Retina (tissue), 1 donor: ENCODE measurements at places on chromosomes 7 and 10.

GRCh38 chr7:22784346-22784745 lies 38.3 kb downstream of the TOMM7 start:
- DNase-seq, result no peak

DNA sequence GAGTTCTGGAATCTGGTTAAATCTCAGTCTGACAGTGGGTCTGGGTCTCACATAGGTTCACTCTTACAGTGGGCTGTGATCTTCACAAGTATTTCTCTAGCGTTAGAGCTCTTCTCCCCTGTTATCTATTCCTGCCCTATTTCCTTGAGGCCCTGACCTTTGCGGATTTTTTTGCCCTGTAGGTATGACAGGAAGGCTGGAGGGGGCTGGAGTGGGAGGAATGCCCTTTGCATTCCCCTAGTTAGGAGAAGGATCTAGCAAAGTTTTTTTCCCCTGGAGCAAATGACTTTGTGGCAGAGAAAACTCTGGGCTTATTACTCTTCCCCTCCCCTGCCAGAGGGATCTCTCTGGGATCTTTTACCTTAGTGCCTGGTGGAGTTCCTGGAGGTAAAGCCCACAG lies 49.2 kb downstream of the GALNT11 start:
- no peak for DNase-seq

DNA sequence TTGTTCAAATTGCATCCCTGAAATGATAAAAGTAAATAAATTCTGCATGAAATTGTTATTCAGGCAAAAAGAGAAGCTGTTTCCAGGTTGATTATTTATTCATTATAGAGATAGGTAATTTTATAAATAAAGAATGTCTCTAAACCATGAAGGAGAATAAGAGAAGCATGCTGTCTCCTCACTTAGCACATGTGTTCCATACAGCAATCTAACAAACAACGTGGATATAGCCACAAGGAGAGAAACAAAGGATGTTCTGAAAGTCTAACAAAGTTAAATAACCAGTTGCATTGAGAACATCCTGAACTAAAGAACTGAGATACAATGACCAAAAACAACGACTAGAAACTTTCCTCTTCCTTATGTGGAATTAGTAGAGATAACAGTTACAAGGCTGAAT lies 50.8 kb downstream of the NEBL start:
- DNase-seq, result no peak

GRCh38 chr10:100730725-100731406 lies 14.5 kb upstream of the PAX2 start:
- peak; percentile 75 for DNase-seq

DNA sequence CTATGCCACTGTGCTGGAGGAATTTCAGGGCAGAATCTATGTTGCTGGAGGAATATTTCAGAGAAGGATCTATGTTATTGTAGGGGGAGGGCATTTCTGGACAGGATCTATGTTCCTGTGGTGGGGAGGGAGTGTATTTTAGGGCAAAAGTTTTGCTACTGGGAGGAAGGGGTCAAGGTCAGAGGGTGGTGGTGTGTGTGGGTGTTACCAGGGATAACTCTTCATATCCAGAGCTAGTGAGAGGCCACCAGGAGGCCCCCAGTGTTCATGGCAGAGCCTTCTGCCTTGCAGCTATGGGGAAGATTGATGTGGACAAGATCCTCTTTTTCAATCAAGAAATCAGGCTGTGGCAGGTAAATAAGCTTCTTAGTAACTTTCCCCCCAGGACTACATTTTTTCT lies 2.0 kb upstream of the STRA8 start:
- no peak for DNase-seq

DNA sequence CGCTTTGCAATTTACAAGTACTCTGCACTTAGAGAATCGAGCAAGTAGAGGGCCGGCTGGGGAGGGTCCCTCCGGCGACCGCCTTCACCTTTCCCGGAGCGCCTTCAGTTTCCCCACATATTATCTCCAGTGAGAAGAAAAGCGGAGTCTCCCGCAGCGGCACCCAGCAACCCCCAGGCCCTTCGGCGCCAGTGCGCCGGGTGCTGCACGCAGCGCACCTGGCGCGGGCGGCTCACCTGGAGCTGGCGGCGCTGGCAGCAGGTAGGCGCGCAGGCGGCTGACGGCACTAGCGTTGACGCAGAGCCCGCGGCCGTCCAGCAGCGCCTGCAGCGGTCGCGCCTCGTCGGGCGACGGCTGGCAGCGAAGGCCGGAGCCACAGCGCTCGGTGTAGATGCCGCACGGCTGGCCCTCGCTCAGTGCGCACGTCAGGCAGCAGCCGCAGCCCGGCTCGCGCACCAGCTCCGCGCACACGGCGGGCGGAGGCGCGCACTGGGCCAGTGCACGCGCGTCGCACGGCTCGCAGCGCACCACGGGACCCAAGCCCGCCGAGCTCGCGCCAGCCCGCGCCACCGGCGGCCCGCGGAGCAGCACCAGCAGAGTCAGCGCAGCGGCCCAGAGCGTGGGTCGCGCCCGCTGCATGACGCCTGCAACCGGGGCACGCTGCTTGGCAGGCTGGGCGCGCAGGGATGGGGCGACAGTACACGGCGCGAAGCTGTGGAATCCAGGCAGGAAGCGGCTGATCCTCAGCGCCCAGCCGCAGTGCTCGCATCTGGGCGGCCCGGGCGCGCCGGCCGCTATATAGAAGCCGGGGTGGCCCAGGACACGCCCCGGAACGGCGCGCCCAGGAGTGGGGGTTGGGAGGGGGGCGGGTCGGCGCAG lies at the start of gene IGFBP3:
IGFBP3 (minus strand) TSS at position 771 of the 879 bp plus-strand sequence; CDS start at position 639, 132 bp downstream.
- DNase-seq, result peak; percentile 84

GRCh38 chr7:50335795-50336754 lies 31.6 kb downstream of the IKZF1 start:
- no peak for DNase-seq

- DNase-seq, result no peak
These were observed 101.3 kb upstream of the LRRC4 start for GRCh38 chr7:128132426-128133069.

DNA sequence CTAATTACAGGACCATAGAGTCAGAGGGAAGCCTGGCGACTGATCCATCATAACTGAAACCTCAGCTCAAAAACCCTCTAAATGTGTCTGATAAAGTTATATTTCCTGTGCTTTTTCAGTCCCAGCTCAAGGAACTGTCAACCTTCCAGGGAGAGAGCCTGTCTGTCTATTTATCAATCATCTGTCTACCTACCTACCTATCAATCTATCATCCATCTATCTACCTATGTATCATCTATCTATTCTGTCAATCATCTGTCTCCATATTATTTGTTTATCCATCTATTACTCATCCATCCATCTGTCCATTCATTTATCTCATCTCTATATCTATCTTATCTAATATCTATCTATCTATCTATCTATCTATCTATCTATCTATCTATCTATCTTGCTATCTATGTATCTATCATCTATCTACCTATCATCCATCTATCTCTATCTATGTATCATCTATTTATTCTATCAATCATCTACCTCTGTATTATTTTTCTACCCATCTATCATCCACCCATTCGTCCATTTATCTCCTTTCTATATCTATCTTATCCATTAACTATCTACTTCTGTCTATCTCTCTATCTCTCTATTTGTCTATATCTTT lies 161.4 kb downstream of the PRKCQ start:
- DNase-seq, result no peak

- DNase-seq, result no peak
These were observed 138.3 kb downstream of the LRRN3 start for GRCh38 chr7:111229181-111229740.

DNA sequence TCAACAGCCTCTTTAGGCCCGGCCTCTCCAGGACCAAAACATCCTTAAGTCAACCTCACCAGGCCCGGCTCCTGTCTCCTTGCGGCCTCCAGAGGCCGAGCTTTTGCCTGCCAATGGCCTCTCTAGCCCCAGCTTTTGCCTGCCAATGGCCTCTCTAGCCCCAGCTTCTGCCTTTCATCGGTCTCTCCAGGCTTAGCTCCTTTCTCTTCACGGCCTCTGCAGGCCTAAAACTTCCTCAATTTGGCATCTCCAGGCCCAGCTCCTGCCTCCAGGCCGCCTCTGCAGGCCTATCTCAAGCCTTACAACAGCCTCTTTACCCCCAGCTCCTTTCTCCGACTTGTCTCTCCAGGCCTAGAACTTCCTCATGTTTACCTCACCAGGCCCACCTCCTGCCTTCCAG lies 15.7 kb upstream of the TMEM248 start:
- DNase-seq, result no peak

GRCh38 chr10:131751827-131752775 lies 148.7 kb upstream of the PPP2R2D start:
- DNase-seq, result no peak

- no peak for DNase-seq
These were observed 825 bp downstream of the MRPL32 start for GRCh38 chr7:42932811-42933591.

- DNase-seq, result no peak
These were observed 267.2 kb downstream of the GLRX3 start for GRCh38 chr10:130403153-130404075.

DNA sequence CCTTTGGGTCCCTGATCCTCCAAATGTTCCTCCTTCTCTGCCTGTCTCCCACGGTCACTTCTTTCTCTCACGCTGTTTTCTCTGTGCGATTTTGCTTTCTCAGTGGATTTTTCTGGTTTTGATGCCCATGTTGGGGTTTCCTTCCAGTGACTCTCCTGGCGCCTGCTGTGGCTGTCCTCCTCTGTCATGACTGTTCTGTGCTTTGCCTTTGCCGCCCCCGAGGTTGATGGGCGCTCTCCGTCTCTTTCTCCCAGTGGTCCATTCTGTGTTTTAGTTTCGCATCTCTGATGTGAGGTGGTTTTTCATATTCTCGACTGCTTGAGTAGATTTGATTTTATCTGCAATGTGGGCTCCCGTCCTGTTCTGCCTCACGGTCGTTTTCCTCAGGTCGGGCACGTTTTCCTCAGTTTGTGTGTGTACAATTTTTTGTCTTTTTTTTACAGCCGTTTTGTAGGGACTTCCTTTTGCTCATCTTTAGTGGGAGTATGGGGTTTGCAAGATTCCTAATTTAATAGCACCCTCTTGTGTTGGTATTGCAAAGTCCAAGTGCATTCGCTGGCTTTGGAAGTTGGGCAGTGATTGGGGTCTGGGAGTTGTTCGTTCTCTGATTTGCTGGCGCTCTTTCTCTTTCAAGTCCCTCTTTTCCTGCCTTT lies 100.0 kb downstream of the INPP5A start:
- DNase-seq, result peak; percentile 79

GRCh38 chr7:80014511-80014910 lies 120.1 kb upstream of the GNAI1 start:
- no peak for DNase-seq
